ENCODE measurements at places on chromosomes 7 and 10.
A peak's percentile ranks its signal among the peaks of the same experiment; 100 is the strongest.

GRCh38 chr10:133445751-133446708 is 7.7 kb upstream of the SCART1 start:
- no peaks in the 10 kb centered on the region for H3K4me1 ChIP-seq
- no peak overlapping the region for H3K27ac ChIP-seq
- H3K36me3 ChIP-seq = peaks cover 17% of the 10 kb centered on the region
- H3K27me3 ChIP-seq = peaks cover 11% of the 10 kb centered on the region
- peak; percentile 10 for DNase-seq
- no peak overlapping the region for H3K4me3 ChIP-seq

DNA sequence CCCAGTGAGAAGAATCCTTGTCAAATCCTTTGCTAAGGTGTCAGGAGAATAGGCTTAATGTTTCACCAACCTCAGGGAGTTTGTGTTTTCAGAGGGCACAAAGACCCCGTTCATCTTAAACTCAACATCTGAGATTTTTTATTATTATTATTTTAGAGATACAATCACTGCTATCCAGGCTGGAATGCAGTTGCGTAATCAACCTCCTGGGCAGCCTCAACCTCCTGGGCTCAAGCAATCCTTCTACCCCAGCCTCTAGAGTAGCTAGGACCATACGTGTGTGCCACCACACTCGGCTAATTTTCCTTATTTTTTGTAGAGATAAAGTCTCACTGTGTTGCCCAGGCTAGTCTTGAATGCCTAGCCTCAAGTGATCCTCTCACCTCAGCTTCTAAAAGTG is 599.2 kb downstream of the KCNMA1 start:
- no peaks in the 10 kb centered on the region for H3K4me1 ChIP-seq
- no peaks in the 10 kb centered on the region for H3K36me3 ChIP-seq
- no peak for DNase-seq
- no peak overlapping the region for H3K4me3 ChIP-seq
- H3K27me3 ChIP-seq = no peaks in the 10 kb centered on the region
- no peak overlapping the region for H3K27ac ChIP-seq

DNA sequence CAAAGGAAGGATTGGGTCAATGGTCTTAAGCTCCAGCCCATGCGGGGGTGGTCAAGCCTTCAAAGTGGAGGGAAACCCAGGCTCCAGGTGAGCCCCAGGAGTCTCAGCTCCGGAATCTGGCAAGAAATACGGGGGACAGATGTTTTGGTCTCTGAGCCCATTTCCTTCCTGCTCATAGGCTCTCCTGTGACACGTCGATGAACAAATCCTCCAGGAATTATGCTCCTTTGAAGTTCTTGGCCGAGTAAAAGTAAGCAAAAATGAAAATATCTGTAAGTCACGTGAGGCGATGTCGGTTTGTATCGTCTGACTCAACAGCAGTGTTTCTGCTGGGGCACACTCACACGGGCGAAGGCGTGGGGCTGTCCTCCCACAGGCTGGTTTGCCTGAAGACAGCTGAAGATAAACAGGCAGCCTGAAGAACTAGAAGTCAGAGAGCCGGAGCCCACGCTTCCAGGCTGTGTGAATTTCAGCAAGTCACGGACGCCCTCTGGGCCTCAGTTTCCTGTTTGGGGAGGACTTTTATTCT is 52.6 kb upstream of the SMNDC1 start:
- H3K27ac ChIP-seq = no peak overlapping the region
- H3K27me3 ChIP-seq = peaks cover 3% of the 10 kb centered on the region

- peaks cover 52% of the 10 kb centered on the region for H3K27me3 ChIP-seq
- H3K4me1 ChIP-seq = peaks cover 6% of the 10 kb centered on the region
- H3K27ac ChIP-seq = peak overlapping the region; percentile 95
- peak overlapping the region; percentile 90 for H3K4me3 ChIP-seq
- H3K36me3 ChIP-seq = peaks cover 28% of the 10 kb centered on the region
- peak; percentile 45 for DNase-seq
Observed at GRCh38 chr10:129962872-129963640, 1.0 kb downstream of the EBF3 start.

DNA sequence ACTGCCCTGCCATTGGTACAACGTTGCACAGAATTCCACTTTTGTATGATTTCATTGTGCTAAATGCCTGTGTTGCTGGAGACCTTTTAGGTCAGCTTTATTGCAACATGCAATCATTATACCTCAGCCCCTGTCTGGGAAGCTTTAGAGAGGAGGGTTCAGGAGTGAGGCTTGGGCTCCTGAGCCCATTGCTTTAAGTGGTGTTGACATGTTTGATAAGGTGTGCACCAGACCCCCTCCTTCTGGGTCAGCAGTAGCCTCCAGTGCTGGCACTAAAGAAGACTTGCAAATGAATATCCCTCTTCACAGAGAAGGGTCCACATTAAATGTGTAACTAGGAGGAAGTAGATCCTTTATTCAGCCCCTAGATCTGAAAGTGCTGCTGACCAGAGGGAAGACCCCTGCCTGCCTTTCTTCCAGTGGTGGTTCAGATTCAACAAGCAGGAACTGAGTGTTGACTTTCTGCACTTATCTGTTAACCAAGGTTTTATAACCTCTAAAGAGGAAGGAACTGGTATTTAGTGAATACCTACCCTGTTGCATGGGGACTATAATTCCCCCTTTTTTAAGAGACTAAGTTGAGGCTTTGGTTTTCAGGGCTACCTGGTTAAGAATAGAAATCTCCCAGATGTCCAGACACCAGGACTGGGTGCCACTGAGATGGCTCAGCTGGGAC is 369.4 kb upstream of the IGFBP3 start:
- no peaks in the 10 kb centered on the region for H3K4me1 ChIP-seq
- no peak overlapping the region for H3K27ac ChIP-seq
- H3K27me3 ChIP-seq = no peaks in the 10 kb centered on the region
- no peak overlapping the region for H3K4me3 ChIP-seq

DNA sequence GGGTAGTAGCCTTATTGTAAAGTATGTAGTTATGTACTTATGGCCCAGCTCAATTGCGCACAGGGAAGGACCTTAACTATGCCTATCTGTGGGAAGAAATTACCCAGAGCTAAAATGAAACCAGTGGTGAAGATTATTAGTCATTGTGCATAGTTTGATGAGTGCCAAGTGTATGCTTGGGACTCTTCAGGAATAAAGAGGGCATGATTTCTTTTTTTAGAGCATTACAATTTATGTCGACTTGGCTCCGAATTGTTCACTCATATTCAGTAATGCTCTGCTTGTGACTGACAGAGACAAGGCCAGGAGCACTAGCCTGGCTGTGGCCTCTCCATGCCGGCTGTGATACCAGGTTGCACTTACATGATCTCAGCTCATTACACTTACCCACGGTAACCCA is 269.5 kb downstream of the TRIL start:
- no peaks in the 10 kb centered on the region for H3K36me3 ChIP-seq
- DNase-seq = no peak

DNA sequence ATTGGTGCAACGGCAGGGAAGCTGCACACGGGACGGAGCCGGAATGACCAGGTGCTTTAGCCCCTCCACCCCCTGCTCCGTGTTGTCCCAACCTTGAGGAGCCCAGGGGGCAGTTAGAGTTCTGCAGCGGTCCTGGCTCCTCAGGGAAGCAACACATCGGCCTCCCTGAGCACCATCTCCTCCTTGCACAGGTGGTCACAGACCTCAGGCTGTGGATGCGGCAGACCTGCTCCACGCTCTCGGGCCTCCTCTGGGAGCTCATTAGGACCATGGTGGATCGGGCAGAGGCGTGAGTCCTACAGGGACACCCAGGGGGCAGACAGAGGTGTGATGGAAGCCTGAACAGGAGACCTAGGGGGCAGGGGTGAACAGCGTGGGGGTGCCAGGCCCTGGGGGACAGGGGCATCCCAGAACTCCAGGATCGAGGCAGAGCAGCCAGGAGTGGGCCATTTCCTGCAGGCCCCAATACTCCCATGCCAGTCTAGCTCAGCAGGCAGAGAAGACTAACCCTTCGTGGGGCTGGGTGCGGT is 7.3 kb downstream of the ASL start:
- H3K27me3 ChIP-seq = peaks cover 1% of the 10 kb centered on the region
- H3K4me3 ChIP-seq = no peak overlapping the region
- no peaks in the 10 kb centered on the region for H3K4me1 ChIP-seq
- no peaks in the 10 kb centered on the region for H3K36me3 ChIP-seq
- no peak for DNase-seq
- no peak overlapping the region for H3K27ac ChIP-seq

- H3K27ac ChIP-seq = no peak overlapping the region
- H3K4me1 ChIP-seq = peaks cover 14% of the 10 kb centered on the region
- no peak overlapping the region for H3K4me3 ChIP-seq
- no peak for DNase-seq
- no peaks in the 10 kb centered on the region for H3K36me3 ChIP-seq
Observed at GRCh38 chr10:113111900-113112853, 162.1 kb downstream of the TCF7L2 start.

- H3K27me3 ChIP-seq = peaks cover 2% of the 10 kb centered on the region
- H3K36me3 ChIP-seq = no peaks in the 10 kb centered on the region
- H3K4me1 ChIP-seq = peaks cover 8% of the 10 kb centered on the region
- no peak overlapping the region for H3K27ac ChIP-seq
- H3K4me3 ChIP-seq = no peak overlapping the region
Observed at GRCh38 chr10:14616955-14617730, 157.6 kb downstream of the FAM107B start.

GRCh38 chr7:101597941-101598340 is 31.2 kb downstream of the MYL10 start:
- H3K4me1 ChIP-seq = no peaks in the 10 kb centered on the region
- H3K27ac ChIP-seq = no peak overlapping the region
- DNase-seq = no peak
- no peaks in the 10 kb centered on the region for H3K36me3 ChIP-seq
- H3K27me3 ChIP-seq = peaks cover 6% of the 10 kb centered on the region
